ENCODE measurements at places on chromosomes 2 and 18.

- no peak for DNase-seq
Measured at GRCh38 chr18:14921031-14921430, 173.1 kb downstream of the ANKRD30B start.

- no peak for DNase-seq
Measured at GRCh38 chr2:46134531-46135227, 162.5 kb upstream of the EPAS1 start.

DNA sequence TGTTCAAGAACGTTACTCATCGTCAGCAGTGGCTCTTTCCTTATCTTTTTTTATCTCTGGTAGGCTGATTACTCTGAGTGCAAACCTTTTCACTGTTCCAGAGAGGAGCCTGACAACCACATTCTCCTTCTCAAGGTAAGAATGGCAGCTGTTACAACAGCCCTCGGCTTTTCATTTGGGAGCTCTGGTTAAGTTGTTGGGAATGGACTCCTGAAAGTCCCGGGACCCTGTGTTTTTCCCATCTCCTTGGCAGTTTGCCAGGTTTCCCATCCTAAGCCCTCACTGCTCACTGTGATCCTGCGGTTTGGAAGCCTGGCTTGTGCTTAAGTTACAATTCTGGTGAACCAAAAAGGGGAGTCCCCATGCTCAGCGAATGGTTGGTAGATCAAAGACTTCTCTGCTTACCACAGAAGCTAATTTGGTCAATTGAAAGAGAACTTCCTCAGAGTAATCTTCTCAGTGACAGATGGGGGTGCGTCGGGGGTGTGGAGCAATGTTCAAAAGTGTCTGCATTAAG lies 122.3 kb downstream of the LYPD6B start:
- no peak for DNase-seq

- DNase-seq = no peak
Measured at GRCh38 chr2:201132518-201132917, 16.6 kb downstream of the CFLAR start.

DNA sequence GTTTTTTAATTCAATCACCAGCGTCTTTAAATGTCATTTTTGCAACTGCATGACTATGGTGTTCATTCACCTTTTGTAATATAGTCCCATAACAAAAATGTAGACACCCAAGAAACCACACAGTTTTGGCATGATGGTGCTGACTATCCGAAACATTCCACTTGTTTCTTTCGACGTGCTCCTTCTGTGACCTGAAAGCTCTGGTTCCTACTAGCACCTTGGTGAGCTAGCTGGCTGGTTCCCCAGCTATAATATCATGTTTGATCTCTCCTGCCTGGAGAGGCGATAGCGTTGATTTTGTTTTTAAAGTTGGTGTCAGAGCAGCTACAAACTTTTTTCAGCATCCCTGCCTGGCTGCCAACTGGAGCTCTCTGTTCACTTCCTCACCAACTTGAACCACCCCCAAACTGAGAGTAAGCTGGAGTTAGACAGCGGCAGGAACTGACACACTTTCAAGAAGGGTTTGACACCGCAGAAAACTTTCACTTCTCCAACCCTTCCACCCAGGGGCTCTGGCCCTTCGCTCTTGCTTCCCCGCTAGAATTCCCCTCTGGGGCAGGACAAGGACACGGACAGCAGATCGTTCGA lies 1.1 kb downstream of the ATAD2B start:
- DNase-seq = peak; percentile 21

DNA sequence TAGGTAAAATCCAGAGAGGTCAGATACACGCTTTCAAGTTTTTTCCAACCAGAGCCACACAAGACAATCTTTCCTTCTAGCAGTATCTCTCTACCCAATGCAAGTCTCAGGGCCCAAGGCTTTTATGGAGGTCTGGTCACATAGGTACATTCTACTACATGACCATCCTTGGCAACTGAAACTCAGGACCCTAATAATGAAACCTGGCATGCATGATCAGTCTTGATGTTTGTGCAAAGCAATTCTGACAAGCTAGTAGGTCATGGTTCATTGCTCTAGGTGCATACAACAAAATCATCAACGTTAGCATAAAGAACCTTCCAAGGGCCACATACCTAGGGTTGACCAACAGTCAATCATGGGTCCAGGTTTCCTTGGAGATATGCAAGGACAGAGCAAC lies 33.2 kb upstream of the CCDC88A start:
- no peak for DNase-seq

DNA sequence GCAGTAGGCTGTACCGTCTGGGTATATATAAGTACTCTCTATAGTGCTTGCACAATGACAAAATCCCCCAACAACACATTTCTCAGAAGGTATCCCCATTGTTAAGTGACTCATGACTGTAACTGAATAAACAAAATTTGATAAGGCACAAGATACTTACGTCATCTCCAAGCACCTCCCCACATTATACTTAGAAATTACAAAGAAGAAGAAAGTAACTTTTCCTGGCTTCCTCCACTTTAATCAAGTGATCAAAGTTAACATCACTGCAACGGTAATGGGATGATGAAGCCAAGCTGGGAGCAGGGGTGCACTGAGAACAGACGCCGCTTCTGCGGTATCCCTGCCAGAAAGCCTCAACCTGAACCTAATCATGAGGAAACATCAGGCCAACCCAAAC lies 9.7 kb downstream of the TNS1 start:
- no peak for DNase-seq

GRCh38 chr2:97759727-97760407 lies 46.5 kb downstream of the ZAP70 start:
- no peak for DNase-seq

- DNase-seq = no peak
Measured at GRCh38 chr2:62669180-62669579, 36.3 kb upstream of the EHBP1 start.

DNA sequence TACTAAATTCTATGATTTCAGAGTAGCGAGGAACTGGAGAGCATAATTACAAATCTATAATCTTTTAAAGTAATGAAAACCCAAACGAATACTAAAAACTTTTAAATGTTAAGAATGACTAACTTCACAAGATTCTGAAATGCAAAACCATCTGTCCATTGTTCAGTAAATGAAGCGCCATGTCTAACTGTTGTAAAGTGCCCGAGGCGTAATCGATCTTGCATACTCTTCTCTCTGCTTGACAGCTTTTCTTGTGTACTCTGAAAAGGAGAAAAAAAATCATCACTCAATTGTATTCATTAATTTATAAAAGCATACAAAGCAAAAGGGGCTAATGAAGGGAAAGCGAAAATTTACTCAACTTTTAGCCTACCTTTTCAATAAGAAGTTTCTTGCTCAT lies 111.0 kb downstream of the TLK1 start:
- no peak for DNase-seq

GRCh38 chr2:124272261-124272841 lies 247.3 kb downstream of the CNTNAP5 start:
- DNase-seq = no peak

- no peak for DNase-seq
Measured at GRCh38 chr18:74251297-74252038, 40.3 kb downstream of the CYB5A start.

DNA sequence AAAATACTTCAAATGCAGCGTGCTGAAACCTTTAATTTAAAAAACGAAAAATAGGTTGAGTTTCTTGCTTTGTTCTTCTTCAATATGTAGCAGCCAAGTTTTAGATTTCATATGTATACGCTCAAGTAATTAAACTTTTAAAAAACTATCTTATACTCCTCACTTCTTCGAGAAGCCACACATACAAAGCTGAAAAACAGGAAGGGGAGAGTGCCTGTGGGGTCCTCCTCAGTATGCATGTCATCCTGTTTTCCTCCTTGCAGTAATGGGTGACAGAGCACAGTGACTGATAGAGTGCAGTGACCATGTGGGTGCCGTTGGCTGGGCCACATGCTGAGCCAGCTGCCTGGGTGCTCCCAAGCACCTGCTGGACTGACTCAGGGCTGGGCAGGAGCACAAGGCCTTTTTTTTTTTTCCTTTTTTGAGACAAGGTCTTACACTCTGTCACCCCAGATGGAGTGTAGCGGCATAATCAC lies 33.3 kb downstream of the UXS1 start:
- no peak for DNase-seq

- DNase-seq = no peak
Measured at GRCh38 chr18:63379639-63379962, 12.6 kb upstream of the KDSR start.

DNA sequence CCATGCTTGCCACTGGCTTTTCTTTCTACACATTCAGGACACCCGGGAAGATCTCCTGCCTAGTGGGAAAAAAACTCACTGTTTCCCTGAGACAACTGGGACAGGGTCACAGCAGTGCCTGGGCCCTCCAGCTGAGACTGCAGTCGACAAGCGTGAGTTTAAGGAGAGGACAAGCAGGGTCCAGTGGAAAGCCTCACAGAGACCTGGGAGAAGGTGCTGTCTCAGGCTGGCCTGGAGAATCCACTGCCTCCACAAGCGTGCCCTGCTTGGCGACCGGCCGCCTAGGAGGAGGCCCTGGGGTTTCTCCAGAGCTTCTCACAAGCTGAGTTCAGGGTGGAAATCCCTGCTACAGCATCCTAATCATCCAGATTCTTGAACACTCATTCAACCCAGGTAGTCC lies 519.6 kb upstream of the RAB6C start:
- DNase-seq = no peak

DNA sequence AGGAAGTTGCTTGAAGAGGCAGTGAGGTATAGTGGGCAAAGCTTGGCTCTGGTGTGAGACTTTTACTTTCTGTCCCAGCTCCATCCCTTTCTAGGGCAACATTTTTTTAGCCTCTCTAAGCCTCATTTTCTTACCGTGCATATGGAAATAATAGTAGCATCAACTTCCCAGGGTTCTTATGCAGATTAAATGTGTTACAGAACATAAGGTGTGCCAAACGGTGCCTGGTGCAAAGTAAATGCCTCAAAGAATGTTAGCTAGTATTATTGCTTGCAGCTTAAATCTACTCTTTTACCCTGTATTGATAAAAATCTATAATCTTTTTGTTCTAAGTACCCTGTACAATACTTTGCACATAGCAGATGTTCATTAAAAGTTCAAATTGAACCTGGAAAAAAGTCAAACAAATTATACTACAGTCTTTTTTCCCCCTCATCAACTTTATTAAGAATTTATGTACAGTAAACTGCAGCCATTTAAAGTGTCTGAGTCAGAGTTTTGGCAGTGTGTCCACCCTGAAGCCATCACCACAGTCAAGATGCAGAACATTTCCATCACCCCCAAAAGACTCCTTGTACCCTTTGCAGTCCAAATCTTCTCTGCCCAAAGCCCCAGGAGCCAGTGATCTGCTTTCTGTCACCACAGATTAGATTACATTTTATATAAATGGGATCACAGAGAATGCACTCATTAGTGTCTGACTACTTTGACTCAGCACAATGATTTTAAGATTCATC lies 10.6 kb downstream of the MAPRE2 start:
- no peak for DNase-seq

- DNase-seq = no peak
Measured at GRCh38 chr2:228613133-228613850, 431.8 kb upstream of the SPHKAP start.

DNA sequence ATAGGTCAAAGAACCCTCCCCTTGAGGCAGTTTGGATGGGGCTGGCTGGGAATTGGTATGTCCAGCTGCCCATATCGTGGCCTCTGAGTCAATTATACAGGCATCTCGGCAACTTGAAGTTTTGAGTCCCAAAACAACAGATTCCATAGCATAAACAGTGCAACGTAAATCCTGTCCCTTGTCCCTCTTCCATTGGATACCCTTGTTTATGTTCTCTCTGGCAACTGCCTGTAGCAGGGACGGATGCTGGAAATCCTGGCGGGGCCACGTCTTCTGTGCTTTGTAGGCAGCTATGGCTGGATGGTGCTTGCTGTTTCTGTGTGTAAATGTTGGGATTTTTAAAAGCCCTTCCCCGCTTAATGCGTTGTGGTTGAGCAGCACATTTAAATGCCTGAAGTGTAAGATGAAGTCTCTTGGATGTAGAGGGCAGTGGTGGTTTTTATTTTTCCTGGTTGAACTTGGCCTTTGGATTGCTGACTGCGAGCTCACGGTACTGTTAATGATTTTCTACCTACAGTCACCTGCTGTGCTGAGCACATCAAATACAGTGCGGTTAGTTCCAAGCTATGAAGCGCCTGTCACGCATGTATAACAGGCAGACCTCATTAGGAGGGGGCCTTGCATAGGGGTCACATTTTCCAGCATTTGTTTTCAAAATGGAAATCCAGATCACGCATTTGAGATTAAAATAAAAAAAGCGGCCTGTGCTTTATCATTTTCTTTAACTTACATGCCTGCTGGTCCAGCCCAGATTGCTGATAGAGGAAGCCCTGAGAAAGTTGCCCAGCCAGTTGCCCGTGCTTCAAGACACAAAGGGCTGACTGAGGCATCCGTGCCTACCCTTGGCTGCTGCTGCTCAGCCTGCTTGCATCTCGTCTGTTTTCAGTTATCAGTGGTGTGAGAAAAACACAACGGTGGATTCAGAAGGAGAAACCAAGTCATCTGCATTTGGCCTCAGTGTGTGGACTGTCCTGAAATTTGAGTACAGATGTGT lies 84.7 kb downstream of the NEDD4L start:
- no peak for DNase-seq

- no peak for DNase-seq
Measured at GRCh38 chr2:2701813-2702212, 370.7 kb upstream of the MYT1L start.

DNA sequence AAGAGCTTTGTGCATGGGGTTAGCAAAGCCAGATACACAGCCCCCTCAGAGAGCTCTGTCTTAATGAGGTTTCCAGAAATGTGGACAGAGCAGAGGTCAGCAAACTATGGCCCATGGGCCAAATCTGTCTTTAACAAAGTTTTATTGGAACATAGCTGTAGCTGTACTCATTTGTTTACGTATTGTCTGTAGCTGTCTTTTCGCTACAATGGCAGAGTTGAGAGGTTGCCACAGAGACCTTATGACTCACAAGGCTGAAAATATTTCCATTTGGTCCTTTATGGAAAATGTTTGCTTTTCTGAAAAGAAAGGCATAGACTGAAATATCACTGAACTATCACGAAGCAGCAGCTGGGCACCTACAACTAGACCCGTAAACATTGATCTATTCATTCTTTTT lies 841.8 kb downstream of the SLC4A3 start:
- DNase-seq = no peak

DNA sequence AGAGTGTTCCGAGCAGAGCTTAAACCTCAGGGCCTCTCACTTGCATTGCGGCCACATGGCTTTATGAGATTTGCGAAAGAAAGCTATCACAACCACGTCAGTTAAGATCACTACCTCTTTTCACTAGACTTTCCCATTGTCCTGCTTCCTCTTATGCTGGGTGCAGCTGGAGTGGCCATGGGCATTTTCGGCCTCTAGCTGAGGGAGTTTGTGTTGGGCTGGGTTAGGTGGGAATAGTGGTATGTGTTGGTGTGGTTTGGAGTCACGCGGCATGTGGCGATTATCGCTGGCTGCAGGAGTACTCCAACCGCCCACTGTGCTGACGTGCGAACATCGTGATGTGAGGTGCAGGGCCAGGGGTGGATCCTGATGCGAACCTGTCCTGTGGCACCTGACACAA lies 27.1 kb downstream of the RALB start:
- DNase-seq = no peak

DNA sequence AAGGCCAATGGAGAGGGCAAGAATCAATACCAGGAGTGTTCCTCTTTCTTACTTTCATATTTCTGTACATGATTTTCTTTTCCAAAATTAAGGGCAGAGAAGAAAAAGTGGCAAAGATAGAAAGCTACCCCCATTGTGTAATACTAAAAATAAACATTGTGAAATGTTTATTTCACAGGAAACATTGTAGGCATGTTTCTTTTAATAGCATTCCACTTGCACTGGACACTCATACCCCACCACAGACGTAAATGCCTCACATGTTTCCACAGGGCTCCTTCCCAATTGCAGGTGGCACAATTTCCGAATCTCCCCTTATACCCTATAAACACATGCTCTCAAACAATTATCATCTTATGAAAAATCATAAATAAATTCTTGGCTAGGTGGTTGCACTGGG lies 645.1 kb upstream of the SETBP1 start:
- DNase-seq = no peak
